Pancreas (tissue), 10 donors: ENCODE measurements at places on chromosomes 7 and 10.

DNA sequence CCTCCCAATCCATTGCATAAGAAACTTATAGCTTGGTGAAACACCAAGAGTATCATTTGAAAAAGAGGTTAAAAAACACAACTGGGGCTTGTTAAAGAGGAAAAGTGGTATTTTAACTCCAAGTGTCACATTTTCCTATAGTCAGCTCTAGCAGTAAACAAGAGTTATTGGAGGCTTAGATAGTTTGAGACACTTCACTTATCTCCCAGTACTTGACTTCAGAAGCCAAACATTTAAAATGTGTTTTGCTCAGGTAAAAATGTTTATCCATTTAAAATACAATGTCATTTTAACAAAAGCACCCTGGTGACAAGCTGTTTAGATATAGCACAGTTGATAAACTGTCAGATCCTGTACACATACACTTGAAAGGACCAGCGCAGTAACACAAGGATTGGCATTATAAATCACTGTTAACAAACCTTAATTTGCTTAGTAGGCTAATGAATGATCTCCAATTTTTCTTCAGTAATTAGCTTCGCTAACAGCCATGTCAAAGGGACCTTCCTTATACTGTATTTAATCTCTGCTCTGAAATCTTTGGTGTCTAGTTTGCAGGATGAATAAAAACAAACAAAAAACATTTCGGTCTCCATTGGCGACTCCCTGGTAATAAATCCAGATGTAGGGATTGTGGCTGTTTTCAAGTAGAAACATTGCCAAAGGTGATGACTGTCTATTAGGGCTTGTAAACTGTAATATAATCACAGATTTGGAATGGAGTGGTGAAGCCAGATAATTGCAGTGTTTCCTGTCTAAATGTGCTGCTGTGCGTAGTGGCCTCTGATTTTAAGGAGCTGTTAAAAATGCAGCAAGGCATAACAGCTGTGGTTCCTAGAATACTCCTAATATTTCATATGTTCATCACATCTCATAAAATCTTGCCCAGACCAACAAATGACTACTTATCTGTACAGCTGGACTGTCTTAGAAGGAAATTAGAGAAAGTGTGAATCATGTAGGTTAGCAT, 545.1 kb downstream of the AUTS2 start:
- no peak for DNase-seq

DNA sequence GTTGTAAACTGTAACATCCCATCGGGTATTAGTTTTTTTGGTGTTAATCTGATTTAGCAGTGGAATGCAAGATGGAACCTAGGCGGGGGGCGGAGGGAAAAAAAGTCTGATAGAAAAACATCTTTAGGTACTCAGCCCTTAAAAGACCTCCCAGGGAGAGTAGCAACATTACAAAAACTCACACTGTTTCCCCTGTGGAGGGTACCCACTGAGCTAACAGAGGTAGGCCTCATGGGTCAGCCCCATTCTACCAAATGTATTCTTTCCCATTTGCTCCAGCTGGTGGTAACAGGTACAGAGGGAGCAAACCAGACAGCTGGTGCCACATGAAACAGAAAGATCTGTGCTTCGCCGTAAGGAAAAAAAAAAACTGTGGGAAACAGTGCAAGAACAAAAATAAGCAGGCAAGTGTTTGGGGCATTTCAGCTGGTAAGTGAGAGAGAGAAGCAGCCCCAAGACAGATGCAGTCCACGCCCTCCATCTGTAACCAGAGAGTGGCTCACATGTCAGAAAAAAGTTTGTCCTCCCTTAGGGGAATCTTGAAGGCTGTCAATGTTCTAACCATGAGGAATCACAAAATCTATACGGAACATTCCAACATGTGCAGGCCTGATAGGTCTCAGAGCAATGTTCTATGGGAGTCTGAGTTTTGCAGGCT, 65.3 kb downstream of the HOXA1 start:
- DNase-seq, result no peak

DNA sequence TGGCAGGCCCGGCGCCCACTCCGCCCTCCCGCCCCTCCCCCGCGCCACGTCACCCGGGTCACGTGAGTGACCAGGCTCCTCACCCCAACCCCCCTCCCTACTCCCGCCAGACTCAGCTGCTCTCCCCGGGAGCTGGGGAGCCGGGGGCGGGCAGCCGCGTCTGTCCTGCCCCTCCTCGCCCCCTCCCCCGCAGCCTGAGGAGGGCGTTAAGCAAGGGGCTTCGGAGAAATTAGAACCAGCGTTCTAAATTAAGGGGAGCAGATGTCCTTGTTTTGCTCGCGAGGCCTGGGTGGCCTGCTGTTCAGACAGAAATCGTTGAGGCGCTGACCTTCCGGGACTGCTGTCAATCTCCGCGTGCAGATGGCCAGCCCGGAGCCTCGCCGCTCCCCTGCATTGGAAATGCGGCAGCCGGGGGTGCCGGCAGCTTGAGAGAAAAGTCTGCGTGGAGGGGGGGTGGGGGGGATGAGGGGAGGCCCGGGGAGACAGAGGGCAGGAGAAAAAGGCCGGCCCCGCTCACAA, 102.2 kb upstream of the ZNF438 start:
- DNase-seq, result peak; percentile 81

DNA sequence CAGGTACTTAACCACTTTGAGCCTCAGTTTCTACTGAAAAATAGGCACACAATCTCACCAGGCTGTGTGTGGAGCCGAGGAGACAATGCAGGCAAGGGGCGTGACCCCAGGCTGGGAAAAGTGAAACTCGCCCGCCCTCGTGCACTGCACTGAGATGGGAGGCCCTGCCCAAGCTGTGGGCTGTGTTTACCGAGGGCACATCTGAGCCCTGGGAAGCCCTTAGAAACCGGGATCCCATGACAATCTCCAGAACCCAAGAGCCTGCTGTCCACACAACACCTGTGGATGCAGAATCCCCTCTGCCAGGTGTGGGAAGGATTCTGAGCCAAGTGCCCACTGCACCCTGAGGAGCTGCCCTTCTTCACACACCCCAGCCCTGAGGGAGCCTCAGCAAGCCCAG, 198.3 kb downstream of the GRID1 start:
- no peak for DNase-seq

DNA sequence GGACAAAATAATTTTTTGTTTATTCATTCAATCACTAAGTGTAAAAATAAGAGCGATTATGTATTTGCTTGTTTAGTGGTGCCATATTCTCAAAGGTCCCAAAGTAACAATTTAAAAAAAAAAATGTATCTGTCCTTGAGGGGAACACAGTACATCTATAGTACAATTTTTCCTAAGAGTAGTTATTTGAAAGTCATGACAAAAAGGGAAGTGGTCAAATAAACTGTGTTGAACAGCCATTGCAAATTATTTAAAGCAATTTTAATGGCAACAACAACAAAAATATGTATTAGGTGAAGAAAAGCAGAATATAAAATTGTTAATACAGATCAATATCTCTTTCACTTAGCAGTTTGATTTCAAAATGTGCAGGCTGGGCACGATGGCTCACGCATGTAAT, 943.5 kb downstream of the CNTNAP2 start:
- DNase-seq, result no peak

DNA sequence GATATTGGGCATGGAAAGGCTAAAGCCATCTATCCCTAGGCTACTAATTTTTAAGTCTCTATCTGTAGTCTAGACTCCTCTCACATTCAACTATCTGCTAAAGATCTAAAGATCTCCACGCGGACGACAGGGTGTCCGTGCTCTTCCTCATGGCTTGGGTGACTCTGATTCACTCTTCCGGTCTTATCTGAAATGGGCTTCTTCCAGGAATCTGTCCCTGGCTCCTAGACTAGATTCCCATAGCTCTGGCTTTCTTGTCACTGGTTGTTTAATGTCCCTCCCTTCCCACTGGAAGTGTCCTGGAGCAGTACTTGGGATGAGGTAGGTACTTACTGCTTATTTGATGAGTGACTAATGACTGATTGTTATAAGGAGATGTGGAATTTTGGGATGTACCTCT, 62.0 kb upstream of the PODXL start:
- no peak for DNase-seq
